ENCODE measurements at places on chromosomes 11 and 22.

- no peak for DNase-seq
Observed at GRCh38 chr11:115698243-115698642, 194.0 kb upstream of the CADM1 start.

- DNase-seq, result no peak
Observed at GRCh38 chr11:134041349-134041748, 27.5 kb upstream of the JAM3 start.

- no peak for DNase-seq
Observed at GRCh38 chr11:15670520-15671070, 555.9 kb downstream of the INSC start.

DNA sequence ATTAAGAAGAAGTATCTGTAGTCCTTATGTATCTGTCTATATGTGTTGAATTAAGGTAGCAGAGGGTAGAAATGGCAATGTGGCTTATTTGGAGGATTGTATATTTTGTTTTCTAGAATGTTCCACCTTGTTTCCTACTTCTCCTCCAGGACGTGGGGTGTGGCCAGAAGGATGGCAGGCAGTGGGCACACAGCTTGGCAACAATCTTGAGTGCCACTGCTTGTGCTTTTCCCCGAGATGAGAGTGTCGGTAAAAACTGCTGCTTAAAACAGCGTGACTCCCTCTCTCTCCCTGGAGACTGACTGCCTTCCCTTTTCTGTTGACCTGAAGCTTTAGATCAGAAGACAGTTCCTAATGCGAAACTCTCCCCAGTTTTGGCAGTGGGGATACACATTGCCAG, 61.2 kb downstream of the FAT3 start:
- DNase-seq, result no peak

- DNase-seq, result no peak
Observed at GRCh38 chr11:76640501-76640900, 30.0 kb downstream of the LRRC32 start.

- DNase-seq, result no peak
Observed at GRCh38 chr22:50184004-50184901, 1.5 kb upstream of the TRABD start.

DNA sequence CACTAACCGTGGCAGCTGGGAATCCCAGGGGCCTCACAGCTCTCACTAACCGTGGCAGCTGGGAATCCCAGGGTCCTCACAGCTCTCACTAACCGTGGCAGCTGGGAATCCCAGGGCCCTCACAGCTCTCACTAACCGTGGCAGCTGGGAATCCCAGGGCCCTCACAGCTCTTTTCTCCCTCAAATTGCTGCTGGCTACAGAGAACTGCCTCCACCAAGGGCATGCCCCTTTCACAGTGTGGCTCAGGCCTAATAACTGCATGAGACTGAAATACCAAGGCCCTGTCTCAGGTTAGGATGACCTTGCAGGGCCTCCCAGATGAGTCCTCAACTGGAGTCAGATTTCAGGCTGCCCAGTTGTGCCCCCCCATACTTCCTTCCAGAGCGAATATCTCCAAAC, 35.1 kb upstream of the GGTLC2 start:
- no peak for DNase-seq

DNA sequence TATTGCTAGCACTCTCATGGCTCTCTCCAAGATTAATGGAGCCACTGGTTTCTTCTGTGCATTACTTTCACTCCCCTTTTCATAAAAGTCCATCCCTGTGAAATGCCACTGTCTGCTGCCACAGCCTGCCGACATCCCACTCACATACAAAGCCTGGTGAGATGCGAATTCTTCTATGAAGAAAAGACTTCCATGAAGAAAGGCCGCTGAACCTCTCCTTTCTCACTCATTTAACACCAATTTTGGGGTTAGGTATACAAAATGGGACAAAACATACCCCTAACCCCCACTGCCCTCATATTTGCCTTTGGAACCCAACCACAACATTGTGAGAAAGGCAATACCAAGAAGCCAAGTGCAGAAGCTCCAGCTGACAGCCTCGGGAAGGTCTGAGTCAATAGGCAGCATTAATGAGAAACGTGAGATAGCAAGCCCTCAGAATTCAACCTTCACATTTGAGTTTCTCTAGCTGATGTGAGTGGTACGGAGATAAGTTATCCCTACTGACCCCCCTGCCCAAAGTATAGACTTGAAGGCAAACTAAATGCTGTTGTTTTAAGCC, 156.4 kb downstream of the ATG16L2 start:
- DNase-seq, result no peak

DNA sequence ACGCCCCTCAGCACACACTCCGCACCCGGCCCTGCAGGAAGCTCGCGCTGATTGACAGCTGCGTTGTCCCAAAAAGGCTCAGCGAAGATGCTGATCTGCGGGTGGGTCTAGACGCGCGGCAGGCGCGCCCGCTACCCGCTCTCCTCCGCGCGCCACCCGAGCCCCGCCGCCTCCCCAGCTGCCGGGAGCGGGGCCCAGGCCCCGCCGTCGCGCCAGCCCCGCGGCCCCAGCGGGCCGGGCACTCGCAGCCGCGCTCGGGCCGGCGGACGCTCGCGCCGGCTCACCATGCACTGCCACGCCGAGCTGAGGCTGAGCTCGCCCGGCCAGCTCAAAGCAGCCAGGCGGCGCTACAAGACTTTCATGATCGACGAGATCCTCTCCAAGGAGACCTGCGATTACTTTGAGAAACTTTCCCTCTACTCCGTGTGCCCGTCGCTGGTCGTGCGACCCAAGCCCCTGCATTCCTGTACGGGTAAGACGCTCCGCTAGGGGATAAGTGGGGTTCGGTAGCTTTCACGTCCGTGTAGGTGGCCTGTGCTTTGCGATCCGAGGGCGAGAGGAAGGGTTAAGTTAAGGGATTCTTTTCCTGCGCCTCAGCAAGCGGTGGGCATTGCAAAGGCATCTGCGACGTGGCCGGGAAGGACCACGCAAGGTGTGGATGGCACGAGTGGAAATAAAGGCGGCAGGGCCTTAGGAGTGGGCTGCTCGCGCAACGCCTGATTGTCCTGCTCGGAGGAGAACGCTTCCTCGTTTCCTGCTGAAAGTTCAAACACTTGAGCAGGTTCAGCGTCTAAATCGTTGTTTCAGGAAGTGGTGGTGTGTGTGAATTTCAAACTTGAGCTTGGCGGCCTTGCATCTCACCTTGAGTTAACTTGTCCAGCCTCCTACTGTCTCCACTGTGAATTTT, at the start of gene BARX2:
Gene BARX2, plus strand, starts transcription at position 98 of the 907 bp plus-strand sequence. Its CDS starts 188 bp downstream, at position 286.
- DNase-seq, result no peak

GRCh38 chr22:46467006-46467405, 70.4 kb downstream of the CELSR1 start:
- no peak for DNase-seq

GRCh38 chr11:3954448-3955298, 99.2 kb downstream of the STIM1 start:
- no peak for DNase-seq

DNA sequence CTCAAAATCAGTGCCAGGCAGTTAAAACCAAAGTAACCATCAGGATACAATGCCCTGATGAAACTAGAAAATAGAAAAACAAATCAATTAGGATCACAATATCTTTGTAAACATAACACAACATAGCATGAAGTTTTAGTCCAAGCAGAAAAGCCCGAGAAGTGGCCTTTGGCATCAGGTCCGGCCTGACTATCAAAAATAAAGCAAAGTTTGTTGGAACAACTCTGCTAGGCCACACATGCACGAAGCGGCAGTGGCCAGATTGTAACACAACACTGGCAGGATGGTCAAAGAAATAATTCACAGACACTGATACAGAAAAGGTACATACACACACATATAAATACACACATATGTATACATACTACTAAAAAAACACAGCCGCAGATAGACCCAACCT, 26.9 kb downstream of the CDON start:
- no peak for DNase-seq

DNA sequence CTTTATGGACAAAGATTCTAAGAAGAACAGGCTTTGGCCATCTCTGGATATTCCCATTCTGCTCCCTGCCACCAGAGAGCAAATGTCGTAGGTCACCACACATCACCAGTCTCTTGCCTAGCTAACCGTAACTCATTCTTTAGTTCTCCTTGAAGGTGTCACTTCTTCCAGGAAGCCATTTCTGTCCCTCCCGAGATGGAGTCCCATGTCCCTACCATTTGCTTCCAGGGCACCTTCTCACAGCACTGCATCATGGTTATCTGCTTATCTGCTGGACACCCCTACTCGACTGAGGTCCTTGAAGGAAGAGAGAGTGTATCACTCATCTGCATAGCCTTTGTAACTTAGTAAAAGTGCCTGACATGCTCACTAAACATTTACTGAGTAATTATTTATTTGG, 47.6 kb downstream of the FAM83F start:
- no peak for DNase-seq

- DNase-seq, result no peak
Observed at GRCh38 chr11:94860333-94860732, 92.2 kb downstream of the AMOTL1 start.

GRCh38 chr11:24833573-24833972, 336.7 kb downstream of the LUZP2 start:
- no peak for DNase-seq

- DNase-seq, result no peak
Observed at GRCh38 chr22:19806213-19807160, 45.9 kb downstream of the TBX1 start.

- DNase-seq, result no peak
Observed at GRCh38 chr11:110525883-110526282, 96.1 kb downstream of the FDX1 start.

GRCh38 chr22:20576445-20576816, 69.0 kb downstream of the MED15 start:
- DNase-seq, result no peak

DNA sequence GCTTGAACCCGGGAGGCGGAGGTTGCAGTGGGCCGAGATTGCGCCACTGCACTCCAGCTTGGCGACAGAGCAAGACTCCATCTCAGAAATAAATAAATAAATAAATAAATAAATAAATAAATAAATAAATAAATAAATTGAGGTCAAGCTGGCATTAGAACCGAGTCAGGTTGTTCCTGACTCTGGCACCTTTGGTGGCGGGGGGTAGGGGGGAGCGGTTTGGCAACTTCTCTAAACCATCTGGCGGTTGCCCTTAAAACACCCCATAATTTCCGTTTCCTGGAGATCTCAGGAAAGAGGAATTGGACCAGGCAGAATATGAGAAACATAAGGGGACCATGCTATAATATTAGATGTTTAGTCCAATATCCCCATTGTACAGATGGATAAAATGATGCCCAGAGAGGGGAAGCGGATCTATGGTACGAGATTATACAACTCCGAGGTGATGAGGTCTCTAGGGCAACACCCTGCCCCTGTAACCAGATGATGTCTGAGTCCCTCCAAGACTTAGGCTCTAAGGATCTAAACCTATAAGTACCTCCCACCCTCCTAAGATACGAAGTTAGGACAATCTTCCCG, 785 bp downstream of the CLPB start:
- no peak for DNase-seq

GRCh38 chr22:40281717-40282116, 64.6 kb upstream of the ADSL start:
- no peak for DNase-seq

DNA sequence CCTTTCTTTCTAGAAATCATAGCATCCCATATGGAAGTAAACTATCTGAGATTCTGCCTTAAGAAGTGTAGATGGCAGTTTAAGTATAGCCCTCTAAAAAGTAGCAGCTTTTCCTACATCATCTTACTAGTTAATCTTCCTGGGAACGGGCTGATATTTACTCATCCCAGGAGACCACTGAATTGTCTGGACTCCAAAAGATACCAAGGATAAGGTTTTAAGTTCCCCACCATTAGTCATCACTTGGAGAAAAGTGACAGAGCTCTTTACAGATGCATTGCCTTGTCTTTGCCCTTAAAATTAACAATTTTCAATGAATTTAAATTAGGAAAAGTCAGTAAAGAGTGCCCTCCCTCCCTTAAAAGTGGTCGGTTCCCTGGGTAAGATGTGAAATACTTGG, 129.5 kb downstream of the MAML2 start:
- DNase-seq, result no peak

GRCh38 chr11:47946682-47947559, 33.4 kb upstream of the PTPRJ start:
- no peak for DNase-seq

DNA sequence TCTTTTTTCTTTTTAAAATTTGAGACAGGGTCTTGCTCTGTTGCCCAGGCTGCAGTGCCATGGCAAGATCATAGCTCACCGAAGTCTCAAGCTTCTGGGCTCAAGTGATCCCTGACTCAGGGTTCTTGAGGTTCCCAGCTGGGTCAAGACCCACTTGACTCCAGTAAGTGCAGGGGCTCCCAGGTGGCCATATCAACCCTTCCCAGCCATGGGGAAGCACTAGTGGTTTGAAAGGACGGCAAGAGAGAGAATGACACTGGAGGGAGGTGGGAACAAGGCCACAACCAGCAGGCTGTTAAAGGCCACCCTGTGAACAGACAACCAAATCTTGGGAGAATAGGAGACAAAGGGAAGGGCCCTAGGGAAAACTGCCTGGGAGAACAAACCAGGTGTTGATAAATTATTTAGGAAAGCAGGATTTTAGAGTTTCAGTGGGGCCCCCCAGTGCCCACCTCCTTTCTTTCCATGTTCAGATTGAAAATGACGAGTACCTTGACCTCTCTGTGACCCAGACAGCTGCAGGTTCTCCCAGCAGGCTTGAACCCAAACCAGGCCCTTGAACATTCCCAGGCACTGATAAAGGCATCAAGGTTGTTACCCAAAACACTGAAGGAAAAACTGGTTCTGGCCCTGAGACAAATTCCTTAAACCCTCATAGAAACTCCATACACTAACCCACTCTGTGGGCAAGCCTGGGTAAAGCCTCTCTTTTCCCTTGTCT, 28.8 kb downstream of the KLHL22 start:
- no peak for DNase-seq

DNA sequence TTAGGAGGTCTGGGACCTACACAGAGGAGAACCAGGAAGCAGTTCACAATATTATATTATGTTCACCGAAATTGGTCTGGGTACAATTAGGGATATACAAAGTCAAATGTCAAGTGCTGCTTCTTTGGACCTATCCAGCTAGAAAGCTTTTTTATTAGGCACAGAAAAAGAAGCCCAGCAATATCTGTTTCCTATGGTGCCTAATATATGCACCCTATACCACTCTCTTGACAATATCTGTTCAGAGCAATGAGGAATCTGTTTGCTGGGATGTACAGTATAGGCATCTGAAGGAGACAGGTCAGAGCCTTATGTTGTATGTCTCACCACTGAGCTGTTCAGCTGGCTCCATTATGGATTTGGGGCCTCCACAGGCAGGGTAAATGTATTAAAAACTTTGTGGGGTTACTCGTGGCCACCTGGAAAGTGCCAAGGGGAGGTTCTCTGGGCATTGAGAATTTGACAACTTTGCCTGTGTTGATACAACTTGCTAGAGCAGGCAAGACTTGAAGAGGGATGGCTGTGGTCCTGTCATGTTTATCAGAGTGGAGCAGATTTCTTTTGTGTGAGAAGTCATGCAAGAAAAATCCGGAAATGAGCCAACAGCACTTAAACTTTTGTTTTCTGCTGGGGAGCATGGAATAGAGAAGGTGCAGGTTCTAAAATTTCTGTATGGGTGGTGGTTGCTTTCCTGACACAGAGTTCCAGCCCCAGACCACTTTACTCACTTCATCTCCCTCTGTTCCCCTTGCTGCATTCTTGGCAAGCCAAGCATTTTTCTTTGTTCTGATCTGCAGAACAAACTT, 10.1 kb downstream of the STIM1 start:
- no peak for DNase-seq

All from stimulated activated CD8-positive, alpha-beta memory T cell treated with anti-CD3 and anti-CD28 coated beads, Interleukin-7, amount 100 ng/mL, for 1 hour (primary cell).